Hindlimb muscle (tissue), 1 donor: ENCODE measurements at places on chromosomes 1 and 21. TPM values are rescaled to one million over a fixed set of nuclear protein-coding genes. Genes with fewer than 3 reads are reported as not detected.

CELSR2 gene
- 4.1 TPM for polyA plus RNA-seq

GRCh38 chr1:37593726-37594125 is 2.0 kb downstream of the GNL2 start:
- DNase-seq = no peak

DNA sequence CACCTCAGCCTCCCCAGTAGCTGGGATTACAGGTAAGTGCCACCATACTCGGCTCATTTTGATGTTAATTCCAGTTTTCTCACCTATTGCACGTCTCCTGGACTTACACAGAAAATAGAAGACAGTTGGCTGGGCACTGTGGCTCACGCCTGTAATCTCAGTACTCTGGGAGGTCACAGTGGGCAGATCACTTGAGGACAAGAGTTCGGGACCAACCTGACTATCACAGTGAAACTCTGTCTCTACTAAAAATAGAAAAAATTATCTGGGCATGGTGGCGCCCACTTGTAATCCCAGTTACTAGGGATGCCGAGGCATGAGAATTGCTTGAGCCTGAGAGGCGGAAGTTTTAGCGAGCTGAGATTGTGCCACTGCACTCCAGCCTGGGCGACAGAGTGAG is 44.1 kb downstream of the DYRK1A start:
- DNase-seq = no peak

LCE1B gene
- not detected for polyA plus RNA-seq

GRCh38 chr1:41108696-41109275 is 87.3 kb upstream of the SLFNL1 start:
- DNase-seq = no peak

DNA sequence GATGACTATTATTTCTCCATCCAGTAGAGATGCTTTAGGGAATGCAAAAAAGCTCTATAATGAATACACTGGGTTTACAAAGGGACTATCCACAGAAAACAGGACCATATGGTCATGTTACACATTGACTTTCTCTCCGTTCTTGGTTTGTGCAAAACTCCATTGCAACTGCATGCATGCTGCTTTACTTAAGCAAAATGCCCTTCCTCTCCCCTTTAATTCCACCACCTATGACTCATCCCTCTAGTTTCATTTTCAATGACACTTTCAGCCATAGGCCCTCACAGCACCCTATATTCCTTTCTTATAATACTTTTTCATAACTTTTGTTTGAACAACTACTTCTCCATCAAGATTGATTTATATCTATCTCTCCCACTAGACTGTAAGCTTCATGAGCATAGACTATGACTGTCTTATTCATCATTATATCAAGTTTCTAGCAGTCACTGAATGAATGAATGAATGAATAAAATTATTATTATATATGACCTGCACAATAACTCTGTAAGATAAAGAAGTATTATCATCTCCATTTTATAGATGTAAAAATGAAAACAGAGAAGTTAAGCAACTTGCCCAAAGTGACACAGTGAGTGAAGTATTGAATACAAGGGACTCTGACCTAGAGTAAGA is 248.9 kb downstream of the PLPP3 start:
- DNase-seq = no peak

DNA sequence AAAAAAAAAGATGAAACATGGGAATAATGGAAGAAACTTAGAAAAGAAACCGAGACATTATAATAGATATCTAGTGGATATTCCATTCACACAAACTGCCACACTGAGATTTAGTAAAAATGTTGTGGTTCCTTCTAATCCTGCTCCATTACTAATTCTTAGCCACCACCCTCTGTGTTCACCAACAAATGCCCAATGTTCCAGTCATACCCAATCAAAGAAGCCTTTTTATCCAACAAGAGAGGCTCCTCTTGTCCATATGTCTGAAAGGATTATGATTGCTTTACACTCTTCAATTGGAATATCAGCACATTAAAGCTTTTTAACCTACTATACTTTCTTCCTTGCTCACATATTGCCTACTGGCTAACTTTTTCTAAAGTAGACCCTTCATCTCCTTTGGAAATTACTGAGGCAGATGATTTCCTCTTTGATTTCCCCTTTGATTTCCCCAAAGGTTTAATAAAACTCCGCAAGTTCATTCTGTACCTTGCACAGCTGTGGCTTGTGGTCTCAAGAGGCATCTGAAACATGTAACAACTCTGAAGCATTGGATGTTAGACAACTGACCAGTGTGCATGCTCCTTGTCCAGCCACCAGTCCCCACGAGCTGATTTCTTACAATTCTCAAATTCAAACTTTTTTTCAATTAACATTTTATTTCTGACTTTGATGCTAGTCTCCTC is 305.6 kb upstream of the LYPLAL1 start:
- DNase-seq = no peak

DNA sequence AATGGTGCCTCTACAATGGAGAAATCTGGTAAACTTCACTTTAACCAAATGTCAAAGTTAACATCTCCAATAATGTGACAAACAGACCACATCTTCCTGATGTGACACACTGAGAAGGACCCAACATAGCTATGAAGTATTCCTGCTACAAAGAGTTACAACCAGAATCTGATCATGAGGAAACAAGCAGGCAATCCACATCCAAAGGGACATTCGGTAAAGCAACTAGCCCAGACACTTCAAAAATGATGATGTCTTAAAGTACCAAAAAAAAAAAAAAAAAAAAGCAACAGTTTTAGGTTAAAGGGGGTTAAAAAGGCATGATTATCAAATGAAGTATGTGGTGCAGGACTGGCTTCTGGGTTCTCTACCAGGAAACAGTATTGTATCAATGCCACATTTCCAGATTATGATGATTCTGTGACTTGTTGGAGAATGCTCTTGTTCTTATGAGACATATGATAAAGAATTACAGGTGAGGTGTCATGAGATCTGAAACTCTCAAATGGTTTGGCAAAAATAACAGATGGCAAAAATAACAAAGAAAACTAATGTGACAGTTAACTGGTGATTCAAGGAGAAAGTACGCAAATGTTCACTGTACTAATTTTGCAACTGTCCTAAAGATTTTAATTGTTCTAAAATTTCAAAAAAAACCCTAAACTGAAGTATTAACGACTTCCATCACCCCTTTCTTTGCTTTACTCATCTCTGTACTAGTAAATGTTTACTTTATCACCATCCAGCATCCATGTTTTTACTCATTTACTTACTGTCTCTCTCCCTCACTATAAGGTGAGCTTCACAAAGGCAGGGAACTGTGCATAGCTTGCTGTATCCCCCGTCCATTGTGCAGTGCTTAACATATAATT is 2.8 kb downstream of the CD58 start:
- DNase-seq = no peak

DNA sequence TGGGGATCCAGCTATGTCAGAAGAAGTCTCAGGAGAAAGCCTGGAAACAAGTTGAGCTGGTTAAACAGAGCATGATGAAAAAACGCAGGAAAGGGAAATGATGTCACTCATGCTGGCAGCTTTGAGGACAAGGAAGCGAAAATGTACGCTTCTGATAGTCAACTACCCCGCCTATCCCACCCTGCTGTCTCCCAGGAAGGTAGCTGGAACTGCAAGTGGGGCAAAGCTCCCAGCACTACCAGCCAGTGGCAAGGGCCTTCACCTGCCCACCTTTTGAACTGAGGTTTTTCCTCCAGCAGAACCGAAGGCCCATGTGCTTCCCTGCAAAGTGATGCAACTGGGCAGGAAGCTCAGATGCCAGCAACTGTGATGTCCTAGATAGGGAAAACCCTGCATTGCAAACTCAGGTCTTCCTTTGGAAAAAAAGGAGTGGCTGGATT is 6.3 kb upstream of the IL20 start:
- peak; percentile 4 for DNase-seq

GRCh38 chr1:158728510-158729225 is 8.1 kb upstream of the OR6K3 start:
- DNase-seq = no peak

AJAP1 gene
- 0.92 TPM for polyA plus RNA-seq

- DNase-seq = no peak
Measured at GRCh38 chr21:44500111-44500510, 39.9 kb downstream of the KRTAP10-1 start.

LIPI gene
- 0.12 TPM for polyA plus RNA-seq

DNA sequence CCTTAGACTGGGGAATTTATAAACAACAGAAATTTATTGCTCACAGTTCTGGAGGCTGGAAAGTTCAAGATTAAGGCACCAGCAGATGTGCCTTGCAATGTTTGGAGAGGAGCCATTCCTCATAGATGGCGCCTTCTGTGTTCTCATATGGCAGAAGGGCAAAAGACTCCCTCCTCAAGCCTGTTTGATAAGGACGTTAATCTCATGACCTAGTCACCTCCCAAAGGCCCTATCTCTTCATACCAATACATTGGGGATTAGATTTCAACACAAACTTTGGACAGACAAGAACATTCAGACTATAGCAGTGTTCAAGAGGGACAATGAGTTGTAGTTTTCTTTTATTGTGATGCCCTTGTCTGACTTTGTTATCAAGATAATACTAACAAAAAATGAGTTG is 34.3 kb downstream of the PSMG1 start:
- DNase-seq = no peak

DNA sequence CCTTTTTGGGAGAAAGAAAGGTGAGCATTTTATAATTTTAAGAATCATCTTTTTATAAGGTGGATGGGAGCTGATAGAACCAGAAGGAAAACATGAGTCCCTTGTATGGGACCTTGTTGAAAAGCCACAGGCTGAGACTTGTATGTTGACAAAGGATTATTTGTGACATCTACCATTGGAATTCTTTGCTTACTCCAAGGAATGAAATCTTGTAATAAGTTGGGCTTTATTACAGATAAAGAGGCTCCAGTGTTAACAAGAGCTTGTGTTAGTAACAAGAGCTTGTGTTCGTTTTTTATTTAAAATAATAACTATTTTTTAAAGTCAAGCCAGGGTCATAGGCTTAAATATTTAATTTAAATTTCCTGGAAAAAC is 201.1 kb upstream of the CHRM3 start:
- DNase-seq = no peak

NPR1 gene
- polyA plus RNA-seq = 17.2 TPM

EFNA3 gene
- 2.5 TPM for polyA plus RNA-seq

DNA sequence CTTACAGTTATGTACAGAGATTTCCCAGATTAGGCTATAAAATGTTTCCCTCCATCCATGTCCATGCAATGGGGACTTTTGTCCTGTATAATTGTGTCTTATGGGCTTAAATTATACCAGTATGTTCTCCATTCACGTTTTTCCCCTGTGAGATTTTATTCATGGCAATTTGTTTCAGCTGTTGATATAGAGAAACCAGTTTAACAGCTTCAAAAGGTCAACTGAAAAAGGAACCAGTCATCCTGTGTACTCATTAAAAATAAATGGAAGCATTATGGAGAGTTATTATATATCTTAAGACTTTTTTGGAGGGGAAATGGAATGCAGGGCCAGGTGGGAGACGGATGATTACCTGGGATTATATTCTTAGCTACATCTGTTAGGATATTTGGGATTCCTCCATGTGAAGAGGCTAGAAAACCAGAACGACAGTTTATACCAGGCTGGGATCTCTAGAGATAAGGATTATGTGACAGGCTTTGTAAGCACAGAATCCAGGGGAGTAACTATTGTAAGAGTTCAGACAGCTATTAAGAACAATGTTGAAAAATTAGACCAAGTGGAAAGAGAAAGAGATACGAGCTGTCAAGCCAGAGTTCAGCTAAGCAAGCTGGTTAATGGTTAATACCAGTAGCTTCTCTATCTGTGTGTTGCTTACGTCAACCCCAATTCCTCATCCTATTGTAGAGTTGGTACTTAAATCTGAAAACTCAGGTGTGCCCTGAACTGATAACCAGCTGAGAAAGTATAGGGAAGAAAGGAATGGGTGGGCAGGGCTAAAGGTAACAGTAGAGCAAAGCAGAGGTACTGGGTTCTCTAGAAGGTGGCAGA is 12.4 kb upstream of the ZNF697 start:
- DNase-seq = no peak

GRCh38 chr1:215345766-215346165 is 221.3 kb upstream of the KCTD3 start:
- DNase-seq = peak; percentile 4

- DNase-seq = no peak
Measured at GRCh38 chr1:8421721-8422120, 103.8 kb downstream of the SLC45A1 start.

GRCh38 chr21:45541221-45542039 is 810 bp downstream of the SLC19A1 start:
- DNase-seq = peak; percentile 68

OR2L13 gene
- polyA plus RNA-seq = not detected

- no peak for DNase-seq
Measured at GRCh38 chr1:168720839-168721238, 8.2 kb downstream of the DPT start.

PLCH2 gene
- polyA plus RNA-seq = 1.0 TPM

DNA sequence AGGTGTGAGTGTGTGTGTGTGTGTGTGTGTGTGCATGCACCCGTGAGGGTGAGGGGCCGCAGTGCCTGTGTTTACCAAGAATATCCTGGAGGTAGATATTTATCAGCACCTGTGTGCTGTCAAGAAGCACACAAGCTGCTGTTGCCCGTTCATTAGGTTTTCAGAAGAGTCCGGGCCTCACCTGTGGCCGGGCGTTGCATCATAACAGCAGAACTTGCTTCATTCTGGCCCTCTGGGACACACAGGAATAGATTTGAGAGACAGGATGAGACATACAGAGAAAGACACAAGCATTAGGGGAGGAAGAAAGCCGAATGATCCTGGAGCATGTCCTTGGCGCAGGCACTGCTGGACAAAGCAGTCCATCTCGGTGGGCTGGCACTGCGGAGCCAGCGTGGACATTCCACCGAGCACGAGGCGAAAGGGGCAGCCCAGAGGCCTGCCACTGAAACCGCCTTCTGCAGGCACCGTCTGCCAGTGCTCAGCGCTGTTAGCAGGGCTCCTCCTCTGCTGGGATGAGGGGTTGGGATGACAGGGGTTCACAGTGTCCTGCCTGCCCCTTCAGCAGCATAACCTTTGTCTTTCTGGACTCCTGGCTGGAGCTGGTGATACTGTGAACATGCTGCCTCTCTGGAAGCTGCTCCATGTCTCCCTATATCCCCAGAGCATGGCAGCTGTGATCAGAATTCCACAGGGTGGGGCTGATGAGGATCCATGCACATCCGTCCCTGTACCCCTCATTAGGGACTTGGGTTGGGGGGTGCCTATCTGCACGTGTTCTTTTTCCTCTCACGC is 81.1 kb downstream of the PEX14 start:
- DNase-seq = no peak

CD160 gene
- 1.1 TPM for polyA plus RNA-seq

DNA sequence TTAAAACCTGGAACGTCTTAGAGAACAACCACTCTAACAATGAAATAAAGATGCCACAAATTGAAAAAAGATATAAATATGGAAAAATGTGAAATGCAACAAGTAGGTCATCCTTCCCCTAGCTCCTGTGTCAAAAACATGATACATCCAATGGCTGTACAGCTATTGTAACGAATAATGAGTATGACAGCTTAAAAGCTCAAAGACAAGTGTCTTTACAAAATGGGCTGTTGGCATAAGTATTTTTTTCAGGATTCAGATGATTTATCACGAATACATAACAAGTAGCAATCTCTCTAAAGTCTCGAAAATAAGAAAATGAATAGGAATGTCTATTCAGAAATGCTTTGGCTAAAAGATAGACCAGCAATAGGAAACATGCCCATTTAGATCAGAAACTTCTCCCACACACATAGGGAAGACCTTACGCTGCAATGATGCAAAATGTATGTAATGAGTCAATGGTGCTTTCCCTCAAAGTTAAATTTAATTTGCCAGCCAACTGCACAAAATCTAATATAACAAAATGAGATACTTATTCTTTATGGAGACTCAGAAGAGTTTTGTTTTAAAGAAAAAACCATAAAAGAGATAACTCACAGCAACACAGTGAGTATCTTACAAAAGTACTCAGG is 8.3 kb downstream of the TGFBR3 start:
- no peak for DNase-seq
